Left hindlimb (tissue), 1 donor: ENCODE measurements at places on chromosomes 5 and 9.

DNA sequence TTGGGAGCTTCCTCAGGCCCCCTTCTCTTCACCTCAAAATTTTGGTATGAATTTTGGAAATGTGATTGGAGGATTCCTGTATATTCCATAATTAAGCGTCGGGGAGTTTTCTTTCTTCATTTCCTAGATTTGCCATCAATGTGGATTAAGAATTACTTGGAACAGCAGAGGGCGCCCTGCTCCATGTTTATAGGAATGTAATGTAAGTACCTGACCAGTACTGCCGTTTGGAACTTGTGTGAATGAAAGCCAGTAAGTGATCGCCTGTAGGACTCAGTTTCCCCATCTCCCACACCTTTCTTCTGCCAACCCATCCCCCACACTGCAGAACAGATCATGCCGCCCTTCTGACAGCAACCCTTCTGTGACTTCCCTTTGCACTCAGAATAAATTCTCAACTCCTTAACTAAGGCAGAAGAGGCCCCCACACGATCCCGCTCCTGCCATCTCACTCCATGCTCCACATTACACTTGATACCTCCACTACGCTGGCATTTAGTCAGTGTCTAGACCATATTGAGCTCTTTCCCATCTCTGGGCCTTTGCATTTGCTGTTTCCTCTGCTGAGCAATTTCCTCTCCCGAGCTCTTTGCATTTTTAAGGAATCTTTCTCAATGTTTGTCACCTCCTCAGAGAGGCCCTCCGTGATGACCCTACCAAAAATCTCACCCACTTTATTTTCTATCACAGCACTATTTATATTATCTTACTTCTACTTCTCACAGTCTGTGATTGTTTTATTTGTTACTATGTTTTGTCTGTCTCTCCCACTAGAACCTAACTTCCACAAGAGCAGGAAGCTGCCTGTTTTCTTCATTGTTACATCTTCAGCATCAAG is 79.5 kb upstream of the HTR4 start:
- peak; percentile 58 for DNase-seq

GRCh38 chr9:99015890-99016289 is 72.2 kb downstream of the COL15A1 start:
- DNase-seq: no peak

DNA sequence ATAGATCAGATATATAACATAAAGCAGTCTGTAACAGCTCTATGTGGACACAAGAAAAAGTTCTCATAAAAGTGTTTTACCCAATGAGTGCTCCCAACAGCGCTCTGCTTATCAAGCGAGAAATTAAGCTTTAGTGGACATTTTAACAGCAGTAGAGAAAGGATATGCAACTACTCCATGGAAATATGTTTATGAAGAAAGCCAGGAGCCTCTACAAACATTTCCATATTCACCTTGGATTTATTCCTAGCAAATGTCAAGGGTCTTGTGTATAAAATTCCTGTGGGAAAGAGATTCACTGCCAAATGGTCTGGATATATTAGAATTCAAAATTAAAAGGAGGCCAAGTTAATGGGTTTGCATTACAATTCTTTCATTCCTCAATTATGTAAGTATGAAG is 66.5 kb downstream of the DTWD2 start:
- no peak for DNase-seq

DNA sequence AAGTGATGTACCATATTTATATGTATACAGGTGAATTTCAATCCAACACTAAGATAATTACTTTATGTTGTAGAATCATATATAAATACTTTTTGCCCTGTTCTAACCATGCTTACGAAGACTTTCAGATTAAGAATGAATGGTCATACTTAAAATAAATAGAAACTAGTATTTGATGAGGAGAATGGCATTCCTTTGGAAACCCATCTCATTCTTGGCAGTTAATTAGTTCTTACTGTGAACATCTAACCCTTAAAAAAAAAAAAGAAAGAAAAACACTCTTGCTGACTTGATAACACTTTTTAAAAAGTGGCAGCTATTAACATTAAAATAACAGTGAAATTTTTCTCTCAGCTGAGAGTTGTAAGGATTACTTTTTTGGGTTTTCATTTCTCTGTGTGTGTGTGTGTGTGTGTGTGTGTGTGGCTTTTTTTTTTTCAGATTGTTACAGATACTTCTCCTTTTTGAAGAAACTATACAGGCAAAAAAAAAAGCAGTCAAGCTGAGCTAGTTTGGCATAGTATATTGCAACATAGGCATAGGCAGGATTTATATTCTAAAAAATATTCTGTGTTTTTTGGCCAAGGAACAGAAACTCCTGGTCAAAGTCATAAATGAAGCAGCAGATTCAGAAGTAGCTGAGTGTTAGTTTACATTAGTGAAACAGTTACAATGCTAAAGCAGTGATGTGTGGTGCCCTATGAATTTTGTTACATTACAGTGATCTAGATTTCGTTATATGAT is 163.5 kb downstream of the CD180 start:
- DNase-seq: no peak

- DNase-seq: no peak
Observed at GRCh38 chr5:143228597-143229293, 174.7 kb downstream of the NR3C1 start.

DNA sequence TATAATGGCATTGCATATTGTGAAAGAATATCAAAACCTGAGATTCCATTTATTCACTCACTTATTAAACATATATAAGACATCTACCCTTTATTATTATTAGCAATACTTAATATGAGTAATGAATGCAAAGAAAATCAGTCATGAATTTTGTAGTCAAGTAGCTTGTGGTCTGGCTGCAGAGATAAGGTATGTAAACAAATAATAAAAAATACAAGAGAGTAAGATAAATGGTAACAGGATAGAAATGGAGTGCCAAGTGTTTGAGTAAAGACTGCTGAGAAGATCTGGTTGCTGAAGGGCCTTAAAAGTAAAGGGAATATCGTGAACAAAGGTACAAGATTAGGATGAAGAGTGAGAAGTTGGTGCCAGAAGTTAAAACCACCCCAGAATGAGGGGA is 18.4 kb downstream of the TRIM32 start:
- DNase-seq: no peak

DNA sequence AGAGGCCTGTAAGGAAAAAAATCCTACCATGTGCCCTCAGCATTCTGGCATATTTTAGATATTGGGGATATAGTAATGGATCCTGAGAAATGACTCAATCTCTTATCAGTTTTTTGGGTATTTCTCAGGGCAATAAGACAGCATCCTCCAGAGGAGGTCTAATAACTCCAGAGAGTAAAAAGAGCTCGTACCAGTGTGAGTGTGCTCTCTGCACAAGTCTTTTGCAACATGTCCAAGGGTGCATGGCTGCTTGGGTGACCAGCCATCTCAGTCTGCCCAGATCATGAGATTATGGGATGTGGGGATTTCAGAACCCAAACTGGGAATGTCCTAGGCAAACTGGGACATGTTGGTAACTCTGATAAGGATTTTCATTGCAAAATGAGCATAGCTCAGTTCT is 15.3 kb downstream of the ASPN start:
- no peak for DNase-seq

GRCh38 chr5:146042628-146043279 is 62.6 kb downstream of the PLAC8L1 start:
- no peak for DNase-seq

- no peak for DNase-seq
Observed at GRCh38 chr9:85178474-85178873, 508.9 kb downstream of the NTRK2 start.

DNA sequence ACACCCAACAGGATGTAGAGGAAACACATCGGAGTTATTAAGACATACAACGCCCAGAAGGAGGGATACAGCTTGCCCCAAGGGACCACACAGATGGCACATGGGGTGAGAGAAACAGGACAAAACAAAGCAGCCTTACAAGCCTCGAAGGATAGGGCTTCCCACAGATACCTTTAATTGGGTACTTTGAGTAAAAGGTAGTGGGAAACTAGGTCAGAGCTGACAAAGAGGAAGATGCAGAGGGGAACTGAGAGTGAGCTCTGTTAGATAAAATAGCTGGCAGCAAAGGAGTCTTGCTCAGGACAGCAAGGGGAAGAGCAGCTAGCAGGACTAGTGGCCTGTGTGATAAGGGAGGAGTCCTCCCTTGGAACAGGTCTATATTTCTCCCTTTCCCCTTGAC is 48.2 kb downstream of the OTP start:
- no peak for DNase-seq

- DNase-seq: no peak
Observed at GRCh38 chr5:105740242-105740641, 1930.5 kb downstream of the EFNA5 start.

GRCh38 chr5:96729156-96729555 is 67.0 kb downstream of the CAST start:
- DNase-seq: no peak

GRCh38 chr9:89723469-89724100 is 118.8 kb downstream of the GADD45G start:
- no peak for DNase-seq

DNA sequence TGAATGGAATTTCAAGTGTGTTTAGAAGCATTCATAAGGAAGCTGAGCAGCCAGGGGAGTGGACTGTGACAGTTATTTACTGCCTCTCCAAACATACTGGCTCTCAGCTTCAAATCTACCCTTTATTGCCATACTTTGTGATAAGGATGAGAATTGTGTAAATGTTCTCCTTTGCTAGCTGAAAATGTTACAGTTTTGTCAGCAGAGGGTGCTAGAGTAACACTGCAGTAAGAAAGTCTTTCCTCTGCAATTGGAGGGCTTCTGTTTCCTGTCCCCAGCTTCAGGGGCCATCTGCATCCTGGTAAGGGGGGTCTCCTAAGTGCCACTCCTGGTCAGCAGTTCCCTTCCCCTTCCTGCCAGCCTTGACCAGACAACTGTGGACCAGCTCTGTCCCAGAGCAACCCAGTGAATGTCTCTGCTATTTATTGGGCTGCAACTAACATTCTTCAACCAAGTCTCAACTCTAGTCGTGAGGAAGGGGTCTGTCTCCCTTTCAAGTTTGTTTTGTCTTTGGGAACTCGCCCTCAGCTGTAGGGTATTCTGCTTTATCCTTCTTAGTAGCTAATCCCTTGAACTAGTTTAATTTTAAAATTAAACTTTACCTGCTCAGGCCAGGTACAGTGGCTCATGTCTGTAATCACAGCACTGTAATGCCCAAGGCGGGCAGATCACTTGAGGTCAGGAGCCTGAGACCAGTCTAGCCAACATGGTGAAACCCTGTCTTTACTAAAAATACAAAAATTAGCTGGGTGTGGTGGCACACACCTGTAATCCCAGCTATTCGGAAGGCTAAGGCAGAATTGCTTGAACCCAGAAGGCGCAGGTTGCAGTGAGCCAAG is 45.3 kb downstream of the RAPGEF6 start:
- DNase-seq: peak; percentile 30

DNA sequence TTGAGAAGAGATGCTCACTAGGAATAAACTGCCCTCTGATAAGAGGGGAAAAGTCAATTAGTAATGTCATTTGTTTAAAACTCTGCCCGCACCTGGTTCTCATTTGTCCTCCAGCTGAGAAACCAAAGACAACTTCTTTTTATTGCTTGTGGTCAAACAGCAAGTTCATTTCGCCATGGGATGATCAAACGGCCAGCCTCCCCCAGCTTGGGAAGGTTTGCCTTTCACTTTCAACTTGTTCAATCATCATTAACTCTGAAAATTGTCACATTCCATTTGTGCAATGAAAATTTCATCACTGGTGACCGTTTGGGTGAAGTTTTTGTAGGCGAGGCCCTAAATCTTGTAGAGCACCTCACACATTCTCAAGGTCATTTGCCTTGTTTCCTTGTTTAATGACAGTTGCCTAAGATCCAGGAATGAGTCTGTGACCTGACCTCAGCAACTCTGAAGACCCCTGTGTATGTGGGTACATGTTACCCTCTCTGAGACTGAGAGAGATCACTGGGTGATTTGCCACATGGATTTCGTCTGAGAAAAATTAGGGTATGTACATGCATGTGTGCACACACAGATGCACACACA is 117.7 kb downstream of the MARCHF3 start:
- no peak for DNase-seq

GRCh38 chr5:165410476-165410875 is 1905.1 kb downstream of the MAT2B start:
- no peak for DNase-seq

DNA sequence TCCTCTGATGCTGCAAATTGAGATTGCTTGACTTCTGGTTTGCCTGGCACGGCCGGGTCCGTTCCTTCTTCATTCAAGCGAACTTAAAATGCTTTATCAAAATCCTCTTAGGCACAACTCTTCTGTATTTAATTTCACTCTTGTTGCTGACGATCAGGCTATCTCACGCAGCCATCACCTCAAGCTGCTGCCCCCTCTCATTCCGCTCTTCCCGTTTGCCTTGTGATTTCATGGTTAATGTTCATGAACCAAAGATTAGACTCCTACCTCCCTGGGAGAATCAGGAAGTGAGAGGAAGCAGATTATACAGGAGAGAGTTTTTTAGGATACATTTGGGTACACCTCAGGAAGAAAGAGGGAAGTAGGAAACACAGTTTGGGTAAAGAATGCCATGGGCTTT is 22.6 kb downstream of the QRFP start:
- no peak for DNase-seq

DNA sequence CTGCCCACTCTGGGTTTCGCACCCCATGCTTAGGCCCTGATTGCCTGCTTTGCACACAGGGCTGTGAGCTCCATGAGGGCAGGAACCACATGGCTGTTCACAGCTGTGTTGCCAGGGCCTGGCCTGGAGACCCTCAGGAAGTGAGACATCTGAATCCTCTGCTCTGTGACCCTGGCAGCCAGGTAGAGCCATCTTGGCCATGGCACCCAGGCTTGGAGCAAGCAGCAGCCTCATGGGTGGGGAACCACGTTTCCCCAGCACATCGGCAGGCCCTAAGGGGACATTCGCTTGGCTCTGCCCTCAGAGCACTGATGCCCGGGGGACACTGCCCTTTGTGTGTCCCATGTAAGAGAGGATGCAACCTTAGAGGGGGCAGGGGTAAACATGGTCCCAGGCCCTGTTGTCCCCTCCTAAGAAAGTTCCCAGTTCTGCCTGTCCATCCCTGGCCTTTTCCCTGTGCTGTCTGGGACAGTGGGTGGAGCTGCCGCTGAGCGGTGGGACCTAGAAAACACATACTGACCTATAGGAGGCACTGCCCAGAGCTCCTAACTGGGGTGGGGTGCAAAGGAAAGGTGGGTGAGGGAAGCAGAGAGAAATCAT is 144.1 kb upstream of the IER5L start:
- DNase-seq: no peak

DNA sequence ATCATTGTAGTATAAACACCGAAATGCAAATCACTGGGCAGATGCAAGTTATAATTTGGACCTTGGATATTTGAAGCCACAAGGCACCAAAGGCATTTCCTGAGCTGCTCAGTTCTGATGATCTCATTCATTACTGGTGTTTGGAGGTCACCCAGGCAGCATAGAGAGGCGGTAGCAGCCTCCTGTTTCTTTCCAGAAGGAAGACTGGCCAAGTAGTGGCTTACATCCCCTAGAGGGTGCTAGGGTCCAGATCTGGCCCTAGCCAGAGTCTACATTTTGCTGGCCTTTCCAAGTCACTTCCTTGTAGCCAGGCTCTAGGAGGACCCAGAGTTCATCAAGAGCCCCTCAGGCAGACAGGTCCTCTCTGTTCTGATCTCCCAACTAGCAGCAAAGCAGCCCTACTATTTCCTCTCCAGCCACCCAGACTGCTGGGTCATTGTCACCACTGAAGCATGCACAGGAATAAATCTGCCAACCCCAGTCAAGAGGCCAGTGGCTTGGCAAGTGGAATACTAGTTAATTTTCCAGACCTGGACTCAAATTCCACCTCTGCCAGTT is 33.4 kb upstream of the TTC1 start:
- no peak for DNase-seq
